SK-N-DZ (cell line): ENCODE measurements at places on chromosomes 3 and 15.
A peak's percentile ranks its signal among the peaks of the same experiment; 100 is the strongest.

- DNase-seq = no peak
Measured at GRCh38 chr3:151415289-151415688, 30.7 kb upstream of the P2RY12 start.

- no peak for DNase-seq
Measured at GRCh38 chr3:126194713-126195305, 14.4 kb upstream of the ALDH1L1 start.

GRCh38 chr3:50380405-50381085, 21.2 kb upstream of the TMEM115 start:
- DNase-seq = no peak

- DNase-seq = peak; percentile 59
Measured at GRCh38 chr15:41804916-41805666, 22.8 kb upstream of the JMJD7 start.

GRCh38 chr15:88535100-88535499, 11.4 kb downstream of the DET1 start:
- no peak for DNase-seq

DNA sequence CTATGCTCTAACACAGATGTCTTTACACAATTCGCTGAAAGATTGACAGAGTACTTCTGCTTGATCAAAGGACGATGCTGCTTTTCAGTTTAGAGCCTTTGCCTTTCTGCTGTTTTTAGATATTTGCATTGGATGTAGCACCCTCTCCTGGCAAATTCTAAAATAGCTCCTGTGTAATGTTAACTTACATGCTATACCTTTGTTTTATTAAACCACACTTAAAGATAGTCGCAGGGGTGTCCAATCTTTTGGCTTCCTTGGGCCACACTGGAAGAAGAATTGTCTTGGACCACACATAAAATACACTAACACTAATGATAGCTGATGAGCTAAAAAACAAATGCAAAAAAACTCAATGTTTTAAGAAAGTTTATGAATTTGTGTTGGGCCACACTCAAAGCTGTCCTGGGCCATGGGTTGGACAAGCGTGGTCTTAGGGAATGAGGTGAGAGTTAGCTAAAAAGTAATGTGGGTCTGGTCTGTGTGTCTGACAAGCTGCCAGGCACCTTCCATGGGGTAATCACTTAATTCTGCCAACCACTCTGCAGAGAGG, 62.9 kb downstream of the ATG7 start:
- peak; percentile 58 for DNase-seq

DNA sequence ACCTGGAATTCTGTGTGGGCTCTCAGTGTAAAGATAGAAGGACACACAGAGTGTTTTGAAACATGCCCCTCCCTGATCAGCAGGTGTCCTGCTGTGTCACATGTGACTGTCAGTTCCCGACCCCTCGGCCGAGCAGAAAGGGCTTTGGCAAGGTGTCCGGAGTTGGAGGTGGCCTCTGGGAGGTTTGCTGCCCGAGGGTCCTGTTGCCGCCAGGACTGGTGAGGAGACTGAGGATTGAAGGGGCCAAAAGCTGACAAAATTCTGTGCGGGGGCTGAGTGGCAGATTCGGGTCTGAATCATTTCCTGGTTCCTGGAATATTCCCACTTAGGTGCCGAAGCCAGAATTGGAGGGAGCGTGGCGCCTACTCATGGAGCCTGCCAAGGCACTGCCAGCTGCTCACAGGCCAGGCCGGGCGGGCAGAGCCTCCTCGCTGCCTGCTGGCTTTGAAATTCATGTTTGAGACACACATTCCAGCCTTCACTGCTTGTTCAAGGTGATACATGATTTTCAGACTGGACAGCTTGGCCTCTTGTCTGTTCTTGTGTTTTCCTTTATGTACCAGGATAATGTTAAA, 83.8 kb downstream of the APBA2 start:
- DNase-seq = no peak

DNA sequence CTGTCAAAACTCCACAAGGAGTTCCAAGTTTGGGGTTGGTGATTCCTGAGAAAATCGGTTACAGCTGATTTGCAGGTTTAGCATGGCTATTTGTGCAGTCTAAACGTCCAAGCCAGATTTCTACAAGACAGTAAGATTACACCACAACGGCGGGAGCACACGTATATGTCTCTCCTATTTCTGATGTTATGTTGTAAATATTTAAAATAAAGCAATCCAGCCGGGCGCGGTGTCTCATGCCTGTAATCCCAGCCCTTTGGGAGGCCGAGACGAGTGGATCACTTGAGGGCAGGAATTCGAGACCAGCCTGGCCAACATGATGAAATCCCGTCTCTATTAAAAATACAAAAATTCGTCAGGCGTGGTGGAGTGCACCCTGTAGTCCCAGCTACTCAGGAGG, 106.8 kb upstream of the IGF1R start:
- no peak for DNase-seq

GRCh38 chr3:140736863-140737460, 59.1 kb downstream of the TRIM42 start:
- DNase-seq = peak; percentile 3

GRCh38 chr3:110646496-110646895, 425.1 kb upstream of the NECTIN3 start:
- no peak for DNase-seq

GRCh38 chr3:49512781-49513355, 41.4 kb upstream of the BSN start:
- no peak for DNase-seq
